ENCODE measurements at places on chromosomes 4 and X.
A peak's percentile ranks its signal among the peaks of the same experiment; 100 is the strongest.

- DNase-seq, result no peak
Observed at GRCh38 chr4:184471881-184472613, 2.3 kb downstream of the IRF2 start.

GRCh38 chr4:55303760-55304165 is 42.3 kb upstream of the SRD5A3 start:
- DNase-seq, result no peak

GRCh38 chr4:186351668-186352194 is 85.7 kb downstream of the F11 start:
- DNase-seq, result peak; percentile 57

- DNase-seq, result no peak
Observed at GRCh38 chr4:111210595-111210994, 587.7 kb upstream of the PITX2 start.

DNA sequence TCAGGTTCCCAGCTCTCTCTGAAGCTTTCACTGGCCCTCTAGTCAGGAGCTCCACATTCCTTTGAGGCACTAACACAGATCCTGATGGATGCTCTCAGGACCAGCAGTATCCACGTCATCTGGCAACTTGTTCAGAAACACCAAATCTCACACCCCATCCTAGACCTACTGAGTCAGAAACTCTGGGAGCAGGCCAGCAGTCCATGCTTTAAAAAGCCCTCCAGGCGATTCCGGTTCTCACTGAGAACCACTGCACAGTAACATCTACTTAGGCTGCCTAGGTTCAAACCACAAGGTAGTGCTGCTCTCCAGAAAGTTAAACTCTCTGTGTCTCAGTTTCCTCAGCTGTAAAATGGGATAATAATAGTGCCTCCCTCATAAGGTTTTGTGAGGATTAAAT is 55.3 kb downstream of the CCDC158 start:
- no peak for DNase-seq

DNA sequence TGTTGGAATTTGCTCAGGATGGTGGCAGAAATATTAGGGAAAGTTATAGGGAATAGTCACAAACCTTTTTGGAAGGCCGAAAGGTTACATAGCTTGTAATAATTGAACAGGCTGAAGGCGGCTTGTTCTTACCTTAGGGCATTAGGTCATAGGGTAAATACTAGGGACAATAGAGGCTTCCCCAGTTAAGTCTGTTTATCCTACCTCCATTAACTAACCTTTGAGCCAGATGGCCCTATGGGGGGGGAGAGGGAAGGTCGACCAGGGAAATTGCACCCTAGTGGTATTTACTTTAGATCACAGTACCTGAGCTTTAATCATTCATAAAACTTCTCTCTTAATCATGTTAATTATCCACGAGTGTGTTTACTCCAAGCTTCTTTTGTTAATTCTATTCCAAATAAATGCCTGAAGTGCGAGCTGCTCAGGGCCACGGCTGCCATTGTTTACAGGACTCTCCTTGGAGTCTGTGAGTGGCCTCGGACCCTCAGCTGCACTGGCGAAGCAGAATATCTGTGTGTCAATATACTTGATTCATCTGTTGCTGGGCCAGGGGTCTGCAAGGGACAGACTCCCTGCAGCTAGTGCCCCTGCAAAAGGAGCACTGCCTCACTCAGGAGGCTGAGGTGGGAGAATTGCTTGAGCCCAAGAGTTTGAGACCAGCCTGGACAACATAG is 22.9 kb downstream of the PAGE2 start:
- no peak for DNase-seq

DNA sequence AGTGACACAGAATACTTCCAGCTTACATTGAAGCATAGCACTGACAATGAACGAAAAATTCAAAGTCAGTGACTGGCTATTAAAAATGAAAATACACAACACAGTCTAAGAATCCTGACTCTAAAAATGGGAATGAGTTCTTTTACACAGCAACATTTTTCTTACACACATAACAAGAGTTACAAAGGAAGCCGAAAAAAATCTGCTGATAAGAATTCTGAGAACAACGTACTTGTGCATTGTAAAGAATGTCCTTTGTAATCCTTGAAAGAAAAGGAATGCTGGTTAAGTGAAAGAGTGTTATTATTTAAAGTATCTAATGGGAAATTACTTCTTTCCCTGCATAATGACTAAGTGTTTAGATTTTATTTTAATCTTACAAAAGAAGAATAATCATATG is 199.4 kb downstream of the PRDM5 start:
- DNase-seq, result no peak

DNA sequence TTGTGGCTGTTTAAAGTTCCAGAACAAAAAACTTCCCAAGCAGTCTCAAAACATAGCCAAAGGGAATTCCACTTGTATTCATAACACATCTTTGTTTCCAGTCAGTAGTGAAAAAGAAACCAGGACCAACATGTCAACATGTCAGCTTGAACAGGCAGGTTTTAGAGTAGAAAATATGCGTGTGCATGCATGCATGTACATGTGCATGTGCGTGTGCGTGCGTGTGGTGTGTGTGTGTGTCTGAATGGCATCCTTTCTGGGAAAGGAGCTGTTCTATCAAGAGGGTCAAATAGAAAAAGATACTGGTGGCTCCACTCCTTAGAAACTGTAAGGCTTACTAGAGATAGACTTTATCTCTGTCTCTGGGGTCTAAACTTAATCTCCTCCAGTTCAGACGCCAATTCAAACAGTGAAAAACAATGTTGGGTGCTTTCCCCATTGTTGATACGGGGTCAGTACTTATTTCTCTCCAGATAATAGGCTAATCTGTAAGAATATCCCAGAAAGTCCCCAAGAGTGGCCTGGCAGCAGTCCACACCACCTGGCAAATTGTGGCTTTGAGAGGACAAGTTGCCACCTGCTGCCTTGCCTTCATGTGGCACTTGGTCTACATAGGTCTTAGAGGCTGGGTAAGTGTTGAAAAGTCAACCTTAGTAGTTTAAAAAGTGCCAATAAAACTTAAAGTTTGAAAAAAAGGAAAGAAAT is 110.4 kb downstream of the SCD5 start:
- DNase-seq, result no peak

DNA sequence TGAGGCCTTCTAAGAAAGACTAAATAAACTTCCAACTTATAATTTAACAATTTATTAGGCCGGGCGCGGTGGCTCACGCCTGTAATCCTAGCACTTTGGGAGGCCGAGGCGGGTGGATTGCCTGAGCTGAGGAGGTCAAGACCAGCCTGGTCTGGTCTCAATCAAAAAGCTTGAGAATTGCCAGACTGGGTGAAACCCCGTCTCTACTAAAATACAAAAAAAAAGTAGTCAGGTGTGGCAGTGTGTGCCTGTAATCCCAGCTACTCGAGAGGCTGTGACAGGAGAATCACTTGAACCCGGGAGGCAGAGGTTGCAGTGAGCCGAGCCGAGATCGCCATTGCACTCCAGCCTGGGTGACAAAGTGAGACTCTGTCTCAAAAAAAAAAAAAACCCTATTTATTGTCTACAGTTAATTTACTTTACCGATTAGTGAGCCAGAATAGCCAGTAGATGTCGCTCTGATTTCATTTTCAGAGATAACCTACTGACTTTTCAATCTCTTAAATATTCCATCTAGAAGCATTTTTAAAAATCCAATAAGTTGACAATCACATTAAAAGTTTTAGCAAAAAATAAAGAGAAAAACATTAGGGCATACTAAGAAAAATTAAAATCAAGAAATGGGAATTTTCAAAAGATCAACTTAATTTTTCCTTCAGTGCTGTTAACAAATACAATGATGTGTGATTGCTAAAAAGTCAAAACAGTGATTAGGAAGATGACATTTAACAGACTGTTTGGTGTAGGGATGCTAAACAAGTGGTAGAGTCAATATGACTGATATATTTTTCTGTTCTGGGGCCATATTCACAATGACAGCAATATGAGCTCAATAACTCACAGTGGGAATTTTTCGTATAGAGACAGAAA is 4.3 kb upstream of the SHROOM3 start:
- DNase-seq, result peak; percentile 14

DNA sequence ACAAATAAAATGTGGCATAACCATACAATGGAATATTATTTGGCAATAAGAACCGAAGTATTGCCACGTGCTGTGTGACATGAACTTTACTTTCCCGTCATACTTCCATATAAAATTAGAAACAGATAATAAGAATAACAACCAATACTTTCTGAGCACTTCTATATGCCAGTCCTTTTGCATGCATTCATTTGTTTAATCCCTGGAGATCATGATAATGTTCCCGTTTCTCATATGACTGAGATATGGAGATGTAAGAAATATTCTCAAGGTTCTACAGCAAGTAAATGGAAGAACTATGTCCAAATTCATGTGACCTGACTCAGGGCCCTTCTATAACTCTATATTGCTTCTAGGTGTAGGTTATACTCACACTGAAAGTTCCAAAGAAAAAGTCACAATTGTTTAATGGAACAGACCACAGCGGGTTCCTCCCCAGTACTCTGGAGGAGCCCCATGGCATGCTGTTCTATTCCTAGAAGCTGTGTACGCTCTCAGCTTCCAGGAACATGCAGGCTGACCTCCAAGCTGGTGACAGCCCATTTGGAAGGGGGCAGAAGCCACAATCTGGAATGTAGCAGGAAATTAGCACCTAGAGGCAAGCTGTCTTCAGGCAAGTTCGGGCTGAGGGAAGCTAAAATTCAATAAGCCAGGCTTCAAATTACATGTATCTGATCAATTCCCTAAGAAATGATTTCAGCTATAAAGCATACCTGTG is 31.5 kb downstream of the QDPR start:
- DNase-seq, result no peak

DNA sequence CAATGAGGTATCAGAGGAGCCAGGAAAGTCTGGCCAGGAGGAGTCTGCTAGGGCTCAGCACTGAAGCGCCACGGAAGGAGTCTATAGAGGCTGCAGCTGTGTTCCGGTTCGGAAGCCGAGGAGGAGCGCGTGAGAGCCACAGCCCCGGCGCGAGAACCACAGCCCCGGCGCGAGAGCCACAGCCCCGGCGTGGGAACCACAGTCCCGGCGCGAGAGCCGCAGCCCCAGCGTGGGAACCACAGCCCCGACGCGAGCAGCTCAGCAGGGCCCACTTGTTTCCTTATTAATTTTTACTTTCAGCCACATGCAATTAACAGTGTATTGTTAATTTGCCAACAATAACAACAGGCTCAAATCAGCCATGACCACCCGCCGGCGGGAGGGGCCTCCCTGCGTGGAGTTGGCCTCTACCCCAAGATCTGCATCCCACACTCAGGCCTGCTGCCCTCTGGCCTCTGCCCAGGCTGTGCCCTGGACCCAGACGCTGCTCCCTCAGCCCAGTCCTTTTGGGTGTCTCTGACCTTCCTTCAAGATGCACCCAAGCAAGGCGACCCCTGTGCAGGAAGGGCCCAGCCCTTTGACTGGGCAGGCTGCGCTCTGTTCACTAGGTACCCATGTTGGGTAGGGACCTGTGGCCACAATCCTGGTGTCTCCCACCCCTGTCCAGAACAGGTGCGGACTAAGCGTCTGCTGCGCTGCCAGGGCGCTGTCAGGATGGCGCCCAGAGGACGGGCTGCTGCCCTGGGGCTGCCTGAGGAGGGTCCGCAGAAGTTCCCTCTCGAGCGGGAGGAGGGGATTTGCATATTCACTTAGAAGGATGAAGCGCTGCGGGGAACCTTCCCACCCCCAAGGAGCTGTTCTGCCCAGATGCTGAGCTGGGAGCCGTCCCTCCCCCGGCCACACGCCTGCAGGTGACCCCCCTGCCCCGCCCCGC is 113.8 kb downstream of the ADRA2C start:
- DNase-seq, result no peak

GRCh38 chr4:185421366-185422124 is 4.2 kb downstream of the UFSP2 start:
- DNase-seq, result no peak

DNA sequence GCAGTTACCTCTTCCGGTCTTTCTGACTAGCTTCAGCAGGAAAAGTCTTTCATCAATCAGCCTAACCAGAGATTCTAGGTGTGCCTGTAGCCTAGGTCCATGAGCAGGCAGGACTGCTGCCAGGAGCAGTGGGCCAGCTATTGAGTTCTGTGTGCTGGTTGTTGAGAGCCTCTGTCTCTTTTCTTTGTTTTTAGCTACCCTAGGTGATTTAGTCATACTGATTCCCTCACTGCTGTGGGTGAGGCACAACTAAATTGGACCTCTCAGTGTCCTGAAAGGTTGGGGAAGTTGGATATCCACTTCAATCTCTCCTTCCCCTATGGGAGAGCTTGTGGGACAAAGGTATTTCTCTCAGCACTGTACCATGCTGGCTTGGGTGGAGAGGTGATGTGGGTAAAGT is 354.9 kb downstream of the GPAT3 start:
- no peak for DNase-seq

GRCh38 chr4:83889802-83890201 is 353.9 kb downstream of the GPAT3 start:
- no peak for DNase-seq

GRCh38 chr4:126719852-126720251 is 912.9 kb upstream of the INTU start:
- no peak for DNase-seq

DNA sequence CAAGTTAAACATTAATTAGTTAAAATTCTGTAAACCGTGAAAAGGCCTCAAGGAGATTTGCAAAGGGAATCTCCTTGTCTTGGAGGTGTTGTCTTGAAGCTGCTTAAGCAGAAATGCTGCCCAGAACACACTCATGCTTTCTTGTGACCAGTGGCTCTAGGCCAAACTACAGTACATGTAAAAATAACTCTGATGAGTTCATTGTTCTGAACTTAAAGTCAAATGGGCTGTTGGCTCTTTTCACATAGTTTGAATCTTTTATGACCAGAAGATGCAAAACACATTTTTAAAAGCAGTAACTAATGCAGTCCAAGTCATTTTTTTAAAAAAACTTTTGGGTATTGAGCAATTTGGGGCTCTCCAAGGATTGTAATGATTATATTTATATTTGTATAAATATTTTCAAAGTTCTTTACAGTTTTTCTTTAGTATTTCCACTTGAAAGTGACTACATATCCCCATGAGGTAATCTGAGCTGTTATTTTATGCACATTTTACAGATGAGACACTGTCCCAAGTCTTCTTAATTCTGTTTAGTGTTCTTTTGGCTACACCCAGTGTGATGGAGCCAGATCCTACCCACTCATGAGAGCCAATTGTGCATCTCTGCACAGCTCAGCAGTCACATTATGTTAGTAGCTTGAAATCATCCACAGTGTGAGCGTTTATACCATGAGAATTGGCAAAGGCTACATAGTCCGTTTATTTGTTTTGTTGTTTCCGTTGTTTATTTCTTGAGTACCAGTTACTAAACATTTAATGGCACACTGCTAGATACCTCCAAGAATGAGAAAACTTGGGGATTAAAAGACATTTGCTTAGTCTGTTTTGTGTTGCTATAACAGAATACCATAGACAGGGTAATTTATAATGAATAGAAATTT is 112.8 kb upstream of the ATXN3L start:
- DNase-seq, result no peak
